ENCODE measurements at places on chromosomes 11 and 22.

DNA sequence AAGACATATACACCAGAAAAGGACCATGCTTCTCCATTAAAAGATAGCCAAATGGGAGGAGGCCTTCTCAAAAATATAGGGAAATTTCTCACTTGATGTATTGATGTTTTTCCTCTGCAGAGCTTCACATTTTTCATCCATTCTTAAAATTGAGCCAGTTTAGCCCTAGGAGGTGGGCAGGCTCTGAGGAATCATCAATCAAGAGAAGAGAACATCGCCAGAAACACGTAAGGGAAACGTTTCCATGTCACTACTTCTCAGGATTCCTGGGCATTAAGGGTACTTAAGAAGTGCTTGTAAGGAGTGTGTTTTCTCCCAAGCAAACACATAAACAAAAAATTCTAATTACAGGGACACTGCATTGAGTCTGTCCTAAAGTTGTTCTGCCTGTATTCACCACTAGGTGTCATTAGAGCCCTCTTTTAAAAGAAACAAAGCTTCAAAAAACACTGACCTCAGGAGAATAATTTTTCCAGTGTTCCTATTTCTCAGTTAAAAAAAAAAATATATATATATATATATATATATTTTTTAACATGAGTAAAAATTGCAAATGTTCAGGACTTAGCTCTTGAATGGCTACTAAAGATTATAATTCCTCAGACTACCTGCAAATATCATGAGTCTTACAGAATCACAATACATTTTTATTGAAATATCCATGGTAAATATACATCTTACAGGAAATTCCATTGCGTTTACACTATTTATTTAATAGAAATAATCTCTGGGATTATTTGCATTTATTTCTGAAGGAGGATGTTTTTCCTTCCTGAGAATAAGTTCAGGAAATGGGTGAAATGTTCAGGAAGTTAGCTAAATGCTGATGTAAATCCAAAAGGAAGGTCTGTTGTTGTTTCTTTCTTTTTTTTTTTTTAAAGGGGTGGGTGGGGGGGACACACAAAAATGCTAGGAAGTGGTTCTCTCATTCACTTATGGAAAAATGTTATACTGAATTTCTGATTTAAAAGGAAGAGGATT, 16.0 kb downstream of the FZD4 start:
- no peak for DNase-seq

DNA sequence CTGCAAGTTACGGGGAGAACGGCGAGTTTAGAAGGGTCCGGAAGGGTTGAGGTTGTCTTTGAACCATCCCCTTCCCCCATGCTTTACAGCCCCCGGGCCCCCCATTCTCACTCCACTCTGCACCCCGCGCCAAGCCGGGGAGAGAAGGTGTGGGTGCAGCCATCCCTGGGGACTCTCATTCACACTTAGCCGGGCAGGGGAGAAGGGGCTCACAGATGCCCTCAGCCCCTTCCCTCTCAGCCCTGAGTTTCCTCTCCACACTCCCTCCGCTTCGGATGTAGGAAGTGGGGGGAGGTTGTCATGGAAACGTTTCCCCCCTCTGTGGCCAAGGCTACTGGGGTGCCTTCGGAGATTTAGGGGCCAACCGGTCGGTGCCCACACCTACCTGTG, 334 bp downstream of the CADM1 start:
- DNase-seq: no peak

DNA sequence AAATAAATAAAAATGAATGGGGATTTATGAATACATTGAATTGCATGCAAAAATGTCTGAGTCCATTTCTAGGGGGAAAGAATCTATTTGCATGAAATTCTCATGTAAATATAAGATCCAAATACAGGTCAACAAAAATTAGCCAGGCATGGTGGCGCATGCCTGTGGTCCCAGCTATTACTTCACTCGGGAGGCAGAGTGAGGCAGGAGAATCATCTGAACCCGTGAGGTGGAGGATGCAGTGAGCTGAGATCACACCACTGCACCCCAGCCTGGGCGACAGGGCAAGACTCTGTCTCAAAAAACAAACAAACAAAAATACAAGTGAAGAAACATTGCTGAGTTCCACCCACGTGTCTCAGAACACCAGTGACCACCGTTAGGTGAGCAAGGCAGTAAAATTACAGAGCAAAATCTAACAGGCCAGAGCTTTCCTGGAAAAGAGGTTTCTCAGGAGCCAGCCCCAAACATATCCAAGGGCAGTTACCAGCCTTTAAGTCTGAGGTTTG, 17.3 kb downstream of the PACSIN2 start:
- no peak for DNase-seq

DNA sequence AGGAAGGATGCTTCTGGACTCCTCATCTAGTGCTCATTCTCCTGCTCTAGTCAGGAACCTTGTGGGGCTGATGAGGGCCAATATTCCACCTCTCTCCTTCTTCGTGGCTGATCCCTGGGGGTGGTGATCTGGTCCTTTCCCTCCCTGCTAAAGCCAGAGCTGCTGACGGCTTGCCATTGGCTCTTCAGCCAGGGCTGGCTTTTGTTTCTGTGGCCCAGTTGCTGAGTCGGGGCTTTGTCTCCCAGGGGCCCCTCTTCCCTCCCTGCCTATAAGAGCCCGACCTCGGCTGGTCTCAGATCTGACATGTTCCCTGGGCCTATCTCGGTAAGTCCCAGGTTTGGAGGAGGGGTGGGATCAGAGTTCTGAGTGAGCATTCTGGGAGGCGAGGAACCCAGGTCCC, at the start of gene CRYBA4:
CRYBA4 (plus strand) TSS at position 301 of the 400 bp plus-strand sequence. CDS start 634 bp downstream, outside the sequence.
- no peak for DNase-seq

- DNase-seq: no peak
These were observed 115.6 kb downstream of the CACNA1I start for GRCh38 chr22:39686178-39686620.

DNA sequence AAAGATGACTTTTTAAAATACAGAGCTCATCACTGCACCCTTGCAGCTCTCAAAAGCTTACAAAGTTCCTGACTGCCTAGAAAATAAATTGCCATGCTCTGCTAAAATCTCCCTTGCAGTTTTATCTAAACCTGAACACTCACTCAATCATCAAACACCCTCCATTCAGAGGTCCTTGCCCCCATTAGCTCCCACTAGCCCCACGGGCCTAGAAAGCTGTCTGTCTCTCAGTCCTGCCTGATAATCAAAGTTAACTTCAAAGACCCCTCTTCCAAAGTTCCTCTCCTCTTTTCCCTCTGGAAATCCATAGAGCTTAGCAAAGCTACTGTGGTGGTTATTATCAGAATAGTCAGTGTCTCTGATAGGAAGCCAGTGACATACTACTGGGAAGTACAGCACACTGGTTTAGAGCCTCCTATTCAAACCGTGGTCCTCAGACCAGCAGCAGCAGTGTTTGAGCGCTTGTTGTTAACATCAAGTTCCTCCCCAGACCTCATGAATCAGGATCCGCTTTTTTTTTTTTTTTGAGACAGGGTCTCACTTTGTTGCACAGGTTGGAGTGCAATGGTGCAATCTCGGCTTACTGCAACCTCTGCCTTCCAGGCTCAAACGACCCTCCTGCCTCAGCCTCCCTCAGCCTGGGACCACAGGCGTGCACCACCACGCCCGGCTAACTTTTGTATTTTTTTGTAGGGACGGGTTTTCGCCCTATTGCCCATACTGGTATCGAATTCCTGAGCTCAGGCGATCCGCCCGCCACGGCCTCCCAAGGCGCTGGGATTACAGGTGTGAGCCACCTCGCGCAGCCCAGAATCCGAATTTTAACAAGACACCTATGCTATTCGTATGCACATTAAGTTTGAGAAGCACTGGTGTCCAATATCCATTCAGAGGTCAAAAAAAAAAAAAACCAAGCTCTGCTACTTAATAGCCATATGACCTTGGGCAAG, 1.2 kb downstream of the NDUFC2 start:
- no peak for DNase-seq

GRCh38 chr11:110463153-110463552, 33.4 kb downstream of the FDX1 start:
- DNase-seq: no peak

DNA sequence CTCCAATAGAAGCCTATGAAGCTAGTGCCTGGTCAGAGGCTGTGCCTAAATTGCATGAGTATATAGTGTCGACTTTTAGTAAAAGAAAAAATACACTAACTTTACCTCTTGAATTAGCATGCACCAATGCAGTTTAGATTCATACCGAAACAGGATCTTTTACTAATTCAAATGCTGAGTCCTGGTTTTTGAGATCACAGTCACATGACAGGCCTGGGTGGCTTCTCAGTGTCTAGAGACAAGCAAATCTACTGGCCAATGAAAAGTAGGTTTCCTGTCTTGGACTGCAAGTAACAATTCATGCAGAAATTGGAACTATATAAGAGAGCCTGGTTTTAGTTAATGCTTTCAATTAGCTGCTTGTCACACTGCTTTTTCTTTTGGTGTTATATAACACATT, 7.2 kb downstream of the ARHGEF12 start:
- DNase-seq: no peak

- DNase-seq: no peak
These were observed 8.1 kb downstream of the GRAMD1B start for GRCh38 chr11:123438131-123438627.

GRCh38 chr11:104490182-104490581, 326.2 kb upstream of the PDGFD start:
- DNase-seq: no peak

DNA sequence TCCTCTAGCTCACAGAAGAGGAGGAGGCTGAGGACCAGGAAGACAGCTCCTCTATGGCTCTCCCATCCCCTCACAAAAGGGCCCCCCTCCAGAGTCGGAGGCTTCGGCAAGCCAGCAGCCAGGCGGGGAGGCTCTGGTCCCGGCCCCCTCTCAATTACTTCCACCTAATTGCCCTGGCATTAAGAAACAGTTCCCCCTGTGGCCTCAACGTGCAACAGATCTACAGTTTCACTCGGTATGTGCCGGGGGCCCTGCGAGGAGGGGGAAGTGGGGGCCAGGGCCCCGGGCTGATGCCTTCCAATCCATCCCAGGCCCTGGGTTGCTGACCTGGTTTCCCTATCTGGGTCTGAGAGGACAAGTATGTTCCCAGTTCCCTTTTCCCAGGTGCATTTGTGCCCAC, 7.9 kb downstream of the FOXR1 start:
- DNase-seq: no peak

GRCh38 chr11:91066456-91067047, 843.7 kb upstream of the CHORDC1 start:
- DNase-seq: no peak

GRCh38 chr11:133198438-133198837, 333.9 kb downstream of the OPCML start:
- no peak for DNase-seq

DNA sequence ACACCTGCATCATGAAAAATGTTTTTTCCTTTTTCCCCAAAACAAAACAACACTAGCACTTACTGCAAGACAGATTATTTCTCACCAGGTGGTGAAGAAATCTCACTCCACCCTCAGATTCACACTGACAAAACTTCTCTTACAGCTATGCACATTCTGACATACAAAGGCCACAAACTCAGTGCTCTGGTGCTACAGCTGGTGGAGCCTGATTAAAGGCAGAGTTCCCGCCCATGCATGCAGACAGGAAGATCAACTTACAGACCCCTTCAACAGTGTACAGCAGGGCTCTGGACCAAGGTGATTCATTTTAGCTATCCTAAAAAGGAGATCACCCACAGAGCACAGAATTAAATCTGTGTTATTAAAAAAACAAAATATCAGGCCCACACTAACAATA, 112.6 kb downstream of the CADM1 start:
- DNase-seq: no peak

DNA sequence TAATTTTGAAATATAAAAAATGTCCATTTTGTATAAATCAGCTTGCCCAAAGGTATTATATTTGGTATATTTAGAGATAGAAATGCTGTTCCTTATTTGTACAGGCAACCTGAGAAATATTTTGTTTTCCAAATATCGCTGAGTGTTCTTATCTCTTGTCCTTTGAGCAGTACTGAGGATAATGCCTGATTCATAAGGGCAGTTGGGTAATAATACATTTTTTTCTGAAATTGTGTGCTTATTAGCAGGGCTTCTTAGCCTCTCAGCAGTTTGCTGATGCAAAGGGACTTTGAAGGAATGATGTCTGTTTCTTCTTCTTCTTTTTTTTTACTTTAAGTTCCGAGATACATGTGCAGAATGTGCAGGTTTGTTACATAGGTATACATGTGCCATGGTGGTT, 69.1 kb downstream of the LDLRAD3 start:
- DNase-seq: no peak

DNA sequence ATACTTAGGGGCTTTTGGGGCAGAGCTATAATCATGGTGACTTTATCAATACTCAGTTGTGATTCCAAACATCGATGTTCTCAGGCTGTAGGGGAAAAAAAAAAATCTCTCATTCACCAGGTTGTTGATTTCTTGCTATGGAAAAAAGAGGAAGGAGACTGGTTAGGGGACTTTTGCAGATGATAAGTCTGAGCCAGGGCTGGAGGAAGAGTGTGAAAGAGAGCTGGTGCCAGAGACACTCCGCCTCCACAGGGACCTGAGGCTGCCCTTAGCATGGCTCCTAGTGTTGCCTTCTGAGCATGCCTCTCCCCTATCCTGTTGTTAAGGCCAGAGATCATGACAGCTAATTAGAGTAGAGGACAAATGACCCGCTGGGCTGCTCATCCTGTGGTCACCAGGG, 16.9 kb downstream of the UPB1 start:
- DNase-seq: no peak

GRCh38 chr11:13249177-13249576, 28.4 kb upstream of the BMAL1 start:
- DNase-seq: no peak

- DNase-seq: no peak
These were observed 6.4 kb upstream of the KRTAP5-10 start for GRCh38 chr11:71558996-71559395.

GRCh38 chr11:131481303-131481702, 110.9 kb downstream of the NTM start:
- DNase-seq: no peak

DNA sequence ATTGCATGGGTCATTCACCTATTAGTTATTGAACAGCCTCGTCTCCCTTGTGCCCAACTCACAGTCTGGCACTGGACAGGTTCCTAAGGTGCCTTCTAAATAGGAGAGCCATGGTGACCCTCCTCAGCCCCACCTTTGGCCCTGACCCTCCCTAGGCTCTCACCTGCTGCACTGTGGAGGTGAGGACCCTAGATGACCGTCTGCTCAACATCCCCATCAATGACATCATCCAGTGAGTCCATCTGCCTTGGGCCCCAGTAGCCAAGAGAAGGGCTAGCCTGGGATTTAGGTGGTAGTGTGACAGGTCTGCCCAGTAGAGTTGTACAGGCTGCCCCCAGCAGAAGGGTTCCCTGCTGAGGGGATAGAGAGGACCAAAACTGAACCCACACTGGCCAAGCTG, 13.6 kb downstream of the UCP2 start:
- DNase-seq: no peak
